ENCODE measurements at places on chromosomes 7 and 10.

DNA sequence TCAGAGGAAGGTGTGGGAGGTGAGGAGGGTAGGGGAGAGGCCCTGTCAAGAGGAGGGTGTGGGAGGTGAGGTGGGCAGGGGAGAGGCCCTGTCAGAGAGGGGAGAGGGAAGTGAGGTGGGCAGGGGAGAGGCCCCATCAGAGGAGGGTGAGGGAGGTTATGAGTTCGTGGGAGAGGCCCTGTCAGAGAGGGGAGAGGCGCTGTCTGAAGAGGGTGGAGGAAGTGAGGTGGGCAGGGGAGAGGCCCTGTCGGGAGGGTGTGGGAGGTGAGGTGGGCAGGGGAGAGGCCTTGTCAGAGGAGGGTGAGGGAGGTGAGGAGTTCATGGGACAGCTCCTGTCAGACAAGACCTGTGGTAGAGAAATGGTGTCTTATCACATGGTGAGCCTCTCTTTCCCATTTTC lies 74.4 kb downstream of the INPP5A start:
- DNase-seq, result no peak

GRCh38 chr10:69656742-69657269 lies 26.8 kb downstream of the FAM241B start:
- no peak for DNase-seq

DNA sequence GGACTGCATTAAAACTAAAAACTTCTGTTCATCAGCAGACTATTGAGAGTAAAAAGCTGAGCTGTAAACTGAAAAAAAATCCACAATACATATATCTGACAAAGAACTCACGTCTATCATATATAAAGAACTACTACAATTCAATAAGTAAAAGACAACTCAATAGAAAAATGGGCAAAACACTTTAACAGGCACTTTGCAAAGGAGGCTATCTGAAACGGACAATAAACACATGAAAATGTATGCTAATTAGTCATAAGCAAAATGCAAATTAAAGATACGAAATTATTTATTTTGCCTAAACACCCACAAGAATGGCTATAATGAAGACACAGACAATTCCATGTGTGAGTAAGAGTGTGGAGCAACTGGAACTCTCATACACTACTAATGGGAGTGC lies 18.1 kb downstream of the CARD11 start:
- no peak for DNase-seq

GRCh38 chr7:90657481-90657880 lies 61.4 kb downstream of the CDK14 start:
- no peak for DNase-seq

- no peak for DNase-seq
Observed at GRCh38 chr7:20264623-20265022, 47.4 kb upstream of the MACC1 start.

DNA sequence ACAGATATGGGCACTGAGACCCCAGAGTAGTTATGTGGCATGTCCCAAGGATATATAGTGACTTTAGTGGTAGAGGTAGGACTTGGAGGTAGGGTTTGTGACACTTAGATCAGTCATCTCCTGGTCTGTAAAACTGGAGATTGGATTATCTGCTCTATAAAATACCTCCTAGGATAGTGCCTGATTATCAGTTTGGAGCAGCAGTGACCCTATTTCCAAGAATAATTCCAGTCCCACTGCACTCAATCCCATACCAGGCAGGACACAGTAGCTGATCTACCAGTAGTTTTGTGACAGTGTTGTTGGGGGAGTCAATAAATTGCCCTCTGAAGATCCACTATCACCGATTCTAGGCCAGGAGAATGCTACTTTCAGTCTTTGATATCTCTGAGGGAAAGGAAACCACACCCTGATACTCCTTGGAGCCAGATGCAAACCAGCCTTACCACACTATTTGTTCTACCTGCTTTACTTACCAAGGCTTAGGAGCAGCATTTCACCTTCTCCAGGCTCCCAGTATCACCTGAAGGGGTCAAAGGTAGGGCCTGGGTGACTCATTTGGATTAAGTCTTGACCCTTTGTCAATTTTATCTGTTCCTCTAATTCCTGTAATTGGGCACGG lies 30.6 kb downstream of the KMT2E start:
- DNase-seq, result no peak
